Fibroblast of skin of right quadriceps (primary cell): ENCODE measurements at places on chromosomes 12 and 14.

DNA sequence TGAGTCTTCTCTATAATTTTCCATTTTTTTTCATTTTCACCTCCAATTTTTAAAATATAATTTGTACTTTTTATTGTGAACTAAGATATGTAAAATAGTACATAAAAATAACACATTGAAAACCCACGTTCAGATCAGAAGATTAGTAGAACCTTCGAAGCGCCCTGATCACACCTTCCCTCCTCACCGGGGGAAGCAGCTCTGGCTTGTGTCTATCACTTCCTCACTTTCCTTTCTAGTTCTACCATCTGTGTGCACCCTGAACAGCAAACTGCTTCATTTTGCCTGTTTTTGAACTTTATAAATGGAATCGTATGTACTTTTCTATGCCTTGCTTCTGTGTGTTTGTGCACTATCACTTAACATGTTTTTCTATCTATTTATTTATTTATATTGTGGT, 11.8 kb upstream of the CD27 start:
- DNase-seq: no peak

- DNase-seq: no peak
Measured at GRCh38 chr12:24381790-24382189, 432.3 kb upstream of the SOX5 start.

DNA sequence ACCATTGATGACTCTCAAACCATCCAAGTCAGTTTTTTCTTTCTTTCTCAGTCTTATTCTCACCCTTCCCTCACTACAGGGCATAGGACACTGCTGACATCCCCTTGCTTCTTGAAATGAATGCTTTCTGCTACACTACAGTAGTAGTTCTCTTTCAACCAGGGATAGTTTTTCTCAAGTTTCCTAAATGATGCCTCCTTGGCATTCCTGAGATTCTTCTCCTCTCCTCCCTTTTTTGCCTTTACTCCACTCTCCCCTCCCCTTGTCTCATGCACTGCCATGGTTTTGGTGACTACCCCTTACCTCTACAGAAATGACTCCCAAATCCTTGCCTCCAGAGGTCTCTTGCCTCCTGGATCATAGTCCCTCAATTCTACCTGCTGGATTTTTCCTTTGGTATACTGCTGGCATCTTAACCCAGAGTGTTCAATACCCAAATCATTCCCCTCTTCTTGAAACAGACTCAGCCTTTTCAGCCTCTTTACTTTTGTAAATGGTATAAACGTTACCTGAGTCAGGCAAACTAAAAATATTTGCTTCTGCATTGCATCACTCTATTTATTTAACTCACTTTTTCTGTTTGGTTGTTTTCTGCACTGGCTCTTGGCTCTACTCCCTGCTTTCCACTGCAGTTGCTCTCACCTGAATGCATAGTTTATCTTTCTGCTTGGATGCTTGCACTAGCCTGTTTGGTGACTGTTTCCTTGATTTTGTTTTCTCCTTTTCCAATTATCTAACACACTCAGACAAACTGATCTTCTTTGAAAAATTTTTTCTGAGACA, 211.6 kb upstream of the IGF1 start:
- no peak for DNase-seq

DNA sequence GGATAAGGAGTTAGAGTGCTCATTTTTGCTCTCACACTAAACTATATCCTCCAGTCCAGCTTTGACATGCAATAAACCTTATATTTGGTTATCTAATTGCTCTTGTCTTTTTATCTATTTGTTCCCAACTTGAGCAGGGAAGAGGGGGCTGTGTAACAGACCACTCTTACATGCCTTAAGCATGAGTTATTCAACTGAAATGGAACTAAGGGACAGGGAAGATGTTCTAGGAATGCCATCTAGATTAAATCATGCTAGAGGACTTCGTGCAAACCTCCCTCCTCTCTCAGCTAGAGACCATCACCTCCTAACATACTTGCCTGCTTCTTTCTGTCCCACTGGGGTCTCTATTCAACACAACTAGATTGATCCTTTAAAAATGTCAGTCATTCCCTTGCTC, 20.6 kb downstream of the SPX start:
- DNase-seq: peak; percentile 41

GRCh38 chr14:70873627-70874026, 33.6 kb upstream of the PCNX1 start:
- DNase-seq: no peak

DNA sequence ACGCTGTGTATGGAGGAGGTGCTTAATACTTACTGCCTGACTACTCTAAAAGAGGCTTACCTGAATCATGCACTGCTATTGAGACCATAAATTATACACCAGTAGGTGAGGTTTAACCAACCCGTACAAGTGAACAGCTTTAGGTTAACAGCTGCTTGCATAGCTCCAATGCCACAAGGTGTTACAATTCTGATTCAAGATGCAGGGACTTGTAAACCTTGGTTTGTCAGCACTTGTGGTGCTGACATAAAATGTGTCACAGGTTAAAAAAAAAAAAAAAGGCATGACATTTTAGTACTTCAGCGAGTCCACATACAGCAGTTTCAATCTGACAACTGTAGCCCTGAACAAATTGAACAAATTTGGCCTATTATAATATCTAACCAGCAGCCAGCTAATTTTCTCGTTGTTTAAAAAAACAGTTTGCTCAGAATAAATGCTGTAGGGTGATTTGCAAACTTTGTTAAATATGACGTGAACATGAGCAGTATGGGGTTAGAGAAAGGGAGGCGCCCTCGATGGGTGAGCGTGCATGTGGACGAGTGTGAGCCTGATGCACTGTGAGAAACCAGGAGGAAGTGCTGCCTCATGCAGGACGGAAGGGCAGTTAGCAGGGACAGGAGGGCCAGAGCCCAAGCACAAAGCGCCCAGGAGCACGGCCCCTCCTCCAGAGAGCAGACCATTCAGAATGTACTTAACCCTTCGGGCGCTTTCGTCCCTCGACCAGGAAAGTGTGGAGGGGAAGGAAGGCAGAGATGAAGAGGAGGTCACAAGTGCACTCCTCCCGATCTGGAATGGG, 44.7 kb downstream of the TCHP start:
- no peak for DNase-seq

DNA sequence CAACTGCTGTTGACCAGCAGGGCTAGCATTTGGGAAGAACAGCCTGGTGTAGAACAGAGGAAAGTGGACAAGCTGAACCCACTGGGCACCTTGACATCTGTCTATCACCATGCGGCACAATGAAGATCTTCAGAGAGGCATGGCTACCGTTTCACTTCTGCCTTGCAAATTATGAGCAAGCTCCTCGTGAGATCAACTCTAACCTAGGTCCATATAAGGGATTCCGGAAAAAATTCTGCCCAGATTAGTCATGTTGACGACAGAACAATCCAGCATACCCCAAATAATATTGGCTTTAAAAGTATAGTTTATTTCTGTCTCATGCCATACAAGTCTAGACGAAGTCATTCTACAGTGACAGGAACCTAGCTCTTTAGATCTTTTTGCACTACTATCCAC, 91.6 kb upstream of the ATF7IP start:
- DNase-seq: no peak

DNA sequence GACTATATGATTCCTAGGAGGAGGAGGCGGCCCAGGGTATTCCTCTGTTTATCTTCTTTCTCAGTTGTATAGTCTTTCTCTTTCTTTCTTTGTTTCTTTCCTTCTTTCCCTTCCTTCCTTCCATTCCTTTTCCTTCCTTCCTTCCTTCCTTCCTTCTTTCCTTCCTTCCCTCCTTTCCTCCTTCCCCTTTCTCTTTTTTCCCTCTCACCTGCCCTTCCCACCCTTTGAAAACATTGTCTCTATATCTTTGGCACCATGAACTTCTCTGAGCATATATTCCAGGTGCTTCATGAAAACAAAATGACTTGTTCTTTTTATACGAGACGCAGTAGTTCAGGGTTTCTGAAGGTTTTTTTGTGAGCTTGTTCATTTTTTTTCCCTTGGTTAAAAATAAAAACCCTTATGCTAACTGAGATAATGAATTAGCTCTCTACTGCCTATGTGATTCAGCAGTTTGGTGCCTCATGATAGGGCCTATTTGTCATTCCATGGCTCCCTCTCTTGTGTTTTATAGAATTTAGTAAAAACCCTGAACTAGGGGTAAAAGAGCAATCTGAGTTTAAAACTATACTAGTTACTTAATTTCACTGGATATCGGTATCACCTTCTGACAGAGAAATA, 3.2 kb upstream of the TESPA1 start:
- DNase-seq: no peak

- DNase-seq: no peak
Measured at GRCh38 chr12:65084579-65084978, 36.5 kb downstream of the WIF1 start.

DNA sequence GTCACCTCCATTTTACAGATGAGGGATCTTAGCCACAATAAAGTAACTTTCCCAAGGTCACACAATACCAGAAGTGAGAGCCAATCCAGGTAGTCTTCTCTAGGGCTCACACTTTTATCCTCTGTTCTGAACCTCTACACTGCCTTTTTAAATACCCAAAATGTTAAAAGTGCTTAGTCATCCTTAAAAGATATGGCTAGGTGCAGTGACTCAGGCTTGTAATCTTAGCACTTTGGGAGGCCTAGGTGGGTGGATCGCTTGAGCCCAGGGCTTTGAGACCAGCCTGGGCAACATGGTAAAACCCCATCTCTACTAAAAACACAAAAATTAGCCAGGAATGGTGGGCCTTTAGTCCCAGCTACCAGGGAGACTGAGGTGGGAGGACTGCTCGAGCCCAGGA, 104.1 kb upstream of the PPP4R3A start:
- peak; percentile 10 for DNase-seq

DNA sequence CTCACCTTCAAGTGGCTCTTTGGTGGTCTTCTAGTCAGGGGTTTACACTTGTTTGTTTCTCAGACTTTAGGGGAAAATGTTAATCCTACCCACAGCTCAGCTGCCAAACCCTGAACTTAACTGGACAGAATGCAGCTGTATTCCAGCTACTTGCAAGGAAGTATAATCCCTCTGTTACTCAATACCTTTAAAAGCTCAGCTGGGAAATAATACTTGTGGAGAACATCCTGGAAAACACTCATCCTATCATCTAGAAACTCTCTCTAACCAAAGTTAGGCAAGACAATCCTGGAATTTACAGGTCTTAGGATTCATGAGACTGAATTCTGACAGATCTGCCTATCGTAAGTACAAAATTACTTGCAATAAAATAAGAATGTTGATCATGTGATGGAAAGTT, 404.1 kb downstream of the ADAMTS20 start:
- DNase-seq: peak; percentile 32

DNA sequence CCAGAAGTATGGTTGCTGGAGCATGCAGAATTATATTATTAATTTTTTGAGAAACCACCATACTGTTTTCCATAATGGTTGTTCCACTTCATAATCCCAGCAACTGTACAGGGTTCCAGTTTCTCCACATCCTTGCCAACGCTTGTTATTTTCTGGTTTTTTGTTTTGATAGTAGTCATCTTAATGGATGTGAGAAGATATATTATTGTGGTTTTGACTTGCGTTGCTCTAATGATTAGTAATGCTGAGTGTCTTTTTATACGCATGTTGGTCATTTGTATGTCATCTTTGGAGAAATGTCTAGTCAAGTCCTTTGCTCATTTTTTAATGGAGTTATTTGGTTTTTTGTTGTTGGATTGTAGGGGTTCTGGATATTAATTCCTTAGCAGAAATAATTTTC, 58.1 kb downstream of the DAAM1 start:
- no peak for DNase-seq

DNA sequence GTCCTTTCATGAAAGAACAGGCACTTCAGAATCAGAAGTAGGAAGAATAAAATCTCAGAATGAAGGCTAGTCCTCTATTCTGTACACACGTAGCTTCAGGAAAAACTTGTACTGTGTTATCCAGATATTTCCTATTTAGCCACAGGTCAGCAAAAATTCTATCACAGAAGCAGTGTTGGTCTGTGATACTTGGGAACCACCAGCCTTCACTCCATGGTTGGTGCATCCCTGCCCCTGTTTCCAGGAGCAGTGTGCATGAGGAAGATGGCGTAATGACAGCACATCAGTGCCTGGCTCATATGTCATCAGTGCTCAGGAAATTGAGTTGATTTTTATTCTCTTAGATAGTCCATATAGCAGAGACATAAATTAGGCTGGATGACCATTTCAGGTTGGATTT, 87.7 kb downstream of the SAMD4A start:
- no peak for DNase-seq

DNA sequence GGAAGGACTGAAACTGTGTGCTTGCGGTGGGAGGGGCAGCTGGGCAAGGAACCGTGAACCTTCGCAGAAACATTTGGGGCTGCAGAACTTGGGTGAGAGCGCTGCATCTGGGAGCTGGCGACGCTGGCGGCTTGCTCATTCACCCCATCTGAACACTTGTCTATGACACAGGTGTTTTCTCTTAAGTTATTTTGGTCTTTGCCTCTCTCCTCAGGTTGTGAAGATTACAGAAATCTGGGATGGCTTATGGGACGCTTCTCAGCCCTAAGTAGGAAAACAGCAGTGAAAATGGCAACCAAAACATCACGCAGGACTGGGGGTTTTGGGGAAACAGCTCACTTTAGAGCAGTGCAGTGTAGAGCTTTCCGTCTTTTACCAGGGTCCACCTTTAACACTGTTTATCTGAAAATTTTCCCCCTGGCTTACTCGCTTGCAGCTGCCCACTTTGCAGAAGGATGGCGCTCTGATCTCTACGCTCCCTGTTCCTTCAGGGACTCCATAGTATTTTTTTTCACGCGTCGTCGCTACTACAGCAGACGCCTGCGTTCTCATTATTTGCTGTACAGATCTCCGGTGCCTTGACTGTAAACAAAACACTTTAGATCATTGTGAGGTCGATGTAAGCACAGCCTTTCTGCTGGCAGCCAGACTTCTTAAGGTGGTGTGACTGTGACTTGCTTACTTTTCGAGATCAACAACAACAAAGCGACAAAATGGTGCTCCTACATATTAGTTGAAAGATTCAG, 2.7 kb upstream of the CDKN1B start:
- DNase-seq: no peak

- peak; percentile 41 for DNase-seq
Measured at GRCh38 chr14:103436533-103436932, 51.3 kb downstream of the MARK3 start.

GRCh38 chr14:35331605-35332516, 39.7 kb downstream of the PSMA6 start:
- peak; percentile 21 for DNase-seq

DNA sequence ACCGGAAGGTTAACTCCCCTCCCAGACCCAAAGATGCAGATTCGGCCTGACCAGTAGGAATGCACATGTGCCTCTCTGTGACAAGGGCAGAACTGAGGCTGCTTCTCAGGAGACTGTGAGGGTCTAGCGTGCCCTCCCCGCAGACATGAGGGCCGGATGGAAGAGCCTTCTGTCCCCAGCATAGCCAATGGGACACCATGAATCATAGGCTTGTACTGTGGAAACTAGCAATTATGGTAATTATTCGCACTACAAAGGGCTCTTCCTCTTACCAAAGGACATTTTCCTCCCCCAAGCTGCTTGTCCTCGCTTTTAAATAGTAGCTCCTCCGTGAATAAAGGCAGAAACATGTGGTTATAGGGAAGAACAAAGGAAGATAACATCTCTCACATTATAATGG, 6.2 kb downstream of the COA8 start:
- no peak for DNase-seq

- no peak for DNase-seq
Measured at GRCh38 chr12:109789526-109790048, 43.6 kb downstream of the TRPV4 start.

- DNase-seq: no peak
Measured at GRCh38 chr12:27014859-27015729, 910 bp upstream of the TM7SF3 start.
